ENCODE measurements at places on chromosomes 1 and 21. TPM values are rescaled to one million over a fixed set of nuclear protein-coding genes. Genes with fewer than 3 reads are reported as not detected.

HHIPL2 gene
- 0.99 TPM for polyA plus RNA-seq

- H3K27ac ChIP-seq = no peak overlapping the region
- H3K36me3 ChIP-seq = no peaks in the 10 kb centered on the region
- H3K27me3 ChIP-seq = no peaks in the 10 kb centered on the region
Measured at GRCh38 chr21:34928637-34929036, 120.5 kb downstream of the RUNX1 start.

- H3K27me3 ChIP-seq = no peaks in the 10 kb centered on the region
- H3K4me3 ChIP-seq = no peak overlapping the region
- H3K36me3 ChIP-seq = no peaks in the 10 kb centered on the region
- no peak for DNase-seq
- H3K27ac ChIP-seq = no peak overlapping the region
Measured at GRCh38 chr1:31750858-31751510, 13.2 kb downstream of the ADGRB2 start.

- no peaks in the 10 kb centered on the region for H3K27me3 ChIP-seq
- no peak overlapping the region for H3K27ac ChIP-seq
- no peak for DNase-seq
- no peaks in the 10 kb centered on the region for H3K36me3 ChIP-seq
Measured at GRCh38 chr1:114088392-114089299, 65.0 kb downstream of the SYT6 start.

DNA sequence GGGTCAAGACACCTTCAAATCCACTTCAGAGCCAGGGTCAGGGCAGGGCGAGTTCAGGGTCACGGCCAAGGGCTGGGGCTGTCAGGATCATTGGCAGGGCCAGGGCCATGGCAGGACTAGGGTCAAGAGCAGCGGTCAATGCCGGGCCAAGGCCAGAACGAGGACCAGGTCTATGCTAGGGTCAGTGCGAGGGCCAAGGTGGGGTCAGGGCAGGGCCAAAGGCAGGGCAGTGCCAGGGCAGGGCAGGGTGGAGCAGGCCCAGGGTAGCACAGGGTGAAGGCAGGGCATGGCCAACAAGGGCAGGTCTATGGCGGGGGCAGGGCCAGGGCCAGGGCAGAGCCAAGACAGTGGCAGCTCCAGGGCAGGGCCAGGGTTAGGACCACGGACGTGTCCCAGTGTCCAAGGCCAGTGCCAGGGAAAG, 154.0 kb downstream of the LIPI start:
- no peak overlapping the region for H3K27ac ChIP-seq
- H3K4me3 ChIP-seq = no peak overlapping the region
- H3K4me1 ChIP-seq = no peaks in the 10 kb centered on the region
- no peak for DNase-seq
- no peaks in the 10 kb centered on the region for H3K27me3 ChIP-seq

- H3K27ac ChIP-seq = peak overlapping the region; percentile 67
- no peaks in the 10 kb centered on the region for H3K36me3 ChIP-seq
Measured at GRCh38 chr1:186498695-186499389, 37.9 kb upstream of the PDC start.

DNA sequence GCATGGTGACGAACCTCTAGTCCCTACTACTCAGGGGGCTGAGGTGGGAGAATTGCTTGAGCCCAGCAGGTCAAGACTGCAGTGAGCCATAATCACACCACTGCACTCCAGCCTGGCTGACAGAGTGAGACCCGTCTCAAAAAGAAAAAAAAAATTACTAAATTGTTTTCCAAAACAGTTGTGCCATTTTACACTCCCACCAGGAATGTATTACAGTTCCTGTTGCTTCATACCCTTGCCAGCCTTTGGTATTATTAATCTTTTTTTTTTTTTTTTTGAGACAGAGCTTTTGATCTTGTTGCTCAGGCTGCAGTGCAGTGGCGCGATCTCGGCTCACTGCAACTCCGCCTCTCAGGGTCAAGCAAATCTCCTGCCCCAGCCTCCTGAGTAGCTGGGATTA, 55.9 kb downstream of the RPS6KA1 start:
- no peaks in the 10 kb centered on the region for H3K4me1 ChIP-seq
- no peak overlapping the region for H3K4me3 ChIP-seq
- no peaks in the 10 kb centered on the region for H3K36me3 ChIP-seq
- no peaks in the 10 kb centered on the region for H3K27me3 ChIP-seq
- DNase-seq = no peak
- no peak overlapping the region for H3K27ac ChIP-seq

DNA sequence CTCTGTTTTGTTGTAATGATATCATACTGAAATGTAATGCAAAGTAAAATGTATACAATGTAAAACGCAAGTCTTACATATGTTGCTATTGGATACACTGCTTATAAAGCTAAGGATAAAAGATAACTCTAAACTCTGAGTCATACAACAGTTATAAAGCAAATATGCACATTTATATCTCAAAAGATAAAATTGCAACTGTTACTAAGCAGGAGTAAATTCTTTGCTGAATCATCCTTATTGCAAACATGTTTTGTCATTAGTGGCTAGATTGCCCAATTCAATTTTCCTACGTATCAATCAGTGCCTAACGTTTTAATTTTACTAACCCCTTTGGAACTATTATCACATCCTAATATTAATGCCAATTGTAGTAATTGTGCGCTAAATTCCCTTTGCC, 762.9 kb downstream of the LTN1 start:
- H3K27me3 ChIP-seq = no peaks in the 10 kb centered on the region
- DNase-seq = no peak
- H3K36me3 ChIP-seq = no peaks in the 10 kb centered on the region
- no peak overlapping the region for H3K4me3 ChIP-seq
- peak overlapping the region; percentile 63 for H3K27ac ChIP-seq

GRCh38 chr1:169025412-169025811, 81.1 kb upstream of the ATP1B1 start:
- H3K4me1 ChIP-seq = no peaks in the 10 kb centered on the region
- peak overlapping the region; percentile 2 for H3K27ac ChIP-seq
- no peaks in the 10 kb centered on the region for H3K36me3 ChIP-seq
- no peak overlapping the region for H3K4me3 ChIP-seq
- H3K27me3 ChIP-seq = no peaks in the 10 kb centered on the region
- no peak for DNase-seq

DNA sequence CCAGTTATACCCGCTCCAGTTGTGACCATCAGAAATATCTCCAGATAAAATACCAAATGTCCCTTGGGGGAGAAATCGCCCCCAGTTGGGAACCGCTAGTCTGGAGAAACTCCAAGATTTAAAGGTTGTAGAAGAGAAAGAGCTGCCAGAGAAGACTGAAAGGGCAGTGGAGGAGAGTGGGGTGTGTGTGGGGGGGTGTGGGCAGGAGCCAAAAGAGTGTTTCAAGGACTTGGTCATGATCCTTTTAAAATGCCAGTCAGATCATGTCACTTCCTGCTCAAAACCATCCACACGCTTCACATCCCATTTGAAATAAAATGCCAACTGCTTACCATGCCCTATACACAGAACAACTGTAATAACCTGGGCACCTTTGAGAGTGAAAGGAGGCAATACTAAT, 3.4 kb upstream of the HEYL start:
- no peak overlapping the region for H3K27ac ChIP-seq
- peaks cover 24% of the 10 kb centered on the region for H3K27me3 ChIP-seq
- DNase-seq = no peak
- H3K36me3 ChIP-seq = no peaks in the 10 kb centered on the region
- H3K4me3 ChIP-seq = no peak overlapping the region
- H3K4me1 ChIP-seq = peaks cover 15% of the 10 kb centered on the region

- H3K36me3 ChIP-seq = no peaks in the 10 kb centered on the region
- no peak for DNase-seq
- H3K4me1 ChIP-seq = no peaks in the 10 kb centered on the region
- no peak overlapping the region for H3K27ac ChIP-seq
- no peaks in the 10 kb centered on the region for H3K27me3 ChIP-seq
- no peak overlapping the region for H3K4me3 ChIP-seq
Measured at GRCh38 chr1:66418021-66418420, 115.9 kb upstream of the SGIP1 start.
